BJ (cell line): ENCODE measurements at places on chromosomes 6 and 20.

- DNase-seq = peak; percentile 40
Observed at GRCh38 chr6:31736021-31736767, at the start of gene CLIC1. TSS of gene CLIC1 (minus strand) at chr6:31736530. CDS start at chr6:31736300, 230 bp downstream.

- no peak for DNase-seq
Observed at GRCh38 chr6:118198746-118199145, 291.7 kb downstream of the SLC35F1 start.

DNA sequence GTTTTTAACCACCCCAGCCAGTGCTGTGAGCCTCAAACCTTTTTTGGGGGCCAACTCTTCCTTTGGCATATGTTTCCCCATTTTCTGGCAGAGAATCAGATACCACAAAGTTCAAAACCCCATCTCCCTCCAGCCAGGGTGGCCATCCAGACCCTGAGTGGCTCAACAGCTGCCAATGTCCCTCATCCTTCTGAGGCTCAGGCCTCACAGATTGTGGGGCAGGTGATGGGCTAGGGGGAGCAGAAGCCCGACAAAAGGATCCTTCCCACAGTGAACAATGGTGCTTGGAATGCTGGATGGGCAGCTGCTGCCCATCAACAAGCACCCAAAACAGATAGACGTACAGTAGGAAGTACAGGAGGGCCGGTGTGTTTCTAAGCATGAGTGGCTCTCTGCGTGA, 42.6 kb upstream of the IL17A start:
- no peak for DNase-seq

- no peak for DNase-seq
Observed at GRCh38 chr6:159466926-159467325, 226.1 kb downstream of the SOD2 start.

DNA sequence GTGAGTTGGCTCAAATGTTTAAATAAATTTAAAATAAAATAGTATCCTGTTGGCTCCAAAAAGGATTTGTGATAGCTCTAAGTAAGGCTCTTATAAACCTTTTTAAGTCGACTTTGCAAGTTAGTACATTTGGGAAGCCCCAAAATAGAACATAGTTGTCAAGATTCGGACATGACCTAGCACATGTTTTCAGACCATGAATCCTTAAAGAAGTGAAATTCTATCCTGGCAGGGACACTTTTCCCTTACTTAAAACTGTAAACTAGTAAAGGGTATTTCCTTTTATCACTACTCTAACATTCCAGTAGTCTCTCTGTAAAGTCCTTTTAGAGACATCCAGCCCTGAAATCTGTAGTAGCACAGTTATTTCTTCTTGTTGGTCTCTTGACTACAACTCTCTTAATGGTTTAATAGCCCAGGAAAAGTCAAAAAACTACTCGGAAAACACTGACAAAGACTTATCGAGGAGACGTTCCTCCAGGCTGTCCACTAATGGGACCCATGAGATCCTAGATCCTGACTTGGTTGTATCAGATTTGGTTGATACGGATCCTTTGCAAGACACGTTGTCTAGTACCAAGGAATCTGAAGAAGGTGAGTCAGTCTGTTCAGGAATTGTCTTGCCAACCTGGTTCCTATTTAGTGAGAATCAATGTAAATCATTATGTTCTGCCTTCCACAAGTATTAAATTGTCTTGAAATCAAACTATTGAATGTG, 83.6 kb downstream of the SCAND1 start:
- no peak for DNase-seq

GRCh38 chr20:62156592-62157386, 13.2 kb downstream of the SS18L1 start:
- no peak for DNase-seq

- peak; percentile 51 for DNase-seq
Observed at GRCh38 chr6:84581494-84582259, 182.7 kb downstream of the TBX18 start.

GRCh38 chr6:154847318-154847717, 114.1 kb downstream of the SCAF8 start:
- peak; percentile 3 for DNase-seq

DNA sequence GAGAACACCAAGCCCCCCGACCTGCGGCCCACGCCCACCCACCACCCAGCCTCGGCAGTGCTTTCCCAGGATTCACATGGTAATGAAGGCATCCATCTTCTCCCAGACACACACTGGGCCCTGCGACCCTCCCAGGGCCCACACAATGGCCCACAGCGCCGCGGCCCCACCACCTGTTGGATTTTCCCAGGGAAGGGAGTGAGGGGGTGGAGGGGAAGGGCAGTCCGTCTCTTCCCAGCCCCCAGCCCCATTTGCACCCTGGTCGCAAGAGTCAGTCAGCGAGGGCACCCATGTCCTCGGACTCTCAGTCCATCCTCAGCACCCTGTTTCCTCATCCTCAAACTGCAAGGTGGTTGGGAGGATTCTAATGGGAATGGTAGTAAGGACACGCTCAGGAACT, 23.7 kb upstream of the ID1 start:
- DNase-seq = no peak

GRCh38 chr20:58838174-58838573, 12.5 kb downstream of the GNAS-AS1 start:
- DNase-seq = no peak

GRCh38 chr20:50392138-50392866, 117.9 kb upstream of the PTPN1 start:
- DNase-seq = no peak

GRCh38 chr6:116596815-116597214, 19.5 kb upstream of the RSPH4A start:
- no peak for DNase-seq

GRCh38 chr6:135008072-135008940, 46.3 kb downstream of the HBS1L start:
- no peak for DNase-seq

DNA sequence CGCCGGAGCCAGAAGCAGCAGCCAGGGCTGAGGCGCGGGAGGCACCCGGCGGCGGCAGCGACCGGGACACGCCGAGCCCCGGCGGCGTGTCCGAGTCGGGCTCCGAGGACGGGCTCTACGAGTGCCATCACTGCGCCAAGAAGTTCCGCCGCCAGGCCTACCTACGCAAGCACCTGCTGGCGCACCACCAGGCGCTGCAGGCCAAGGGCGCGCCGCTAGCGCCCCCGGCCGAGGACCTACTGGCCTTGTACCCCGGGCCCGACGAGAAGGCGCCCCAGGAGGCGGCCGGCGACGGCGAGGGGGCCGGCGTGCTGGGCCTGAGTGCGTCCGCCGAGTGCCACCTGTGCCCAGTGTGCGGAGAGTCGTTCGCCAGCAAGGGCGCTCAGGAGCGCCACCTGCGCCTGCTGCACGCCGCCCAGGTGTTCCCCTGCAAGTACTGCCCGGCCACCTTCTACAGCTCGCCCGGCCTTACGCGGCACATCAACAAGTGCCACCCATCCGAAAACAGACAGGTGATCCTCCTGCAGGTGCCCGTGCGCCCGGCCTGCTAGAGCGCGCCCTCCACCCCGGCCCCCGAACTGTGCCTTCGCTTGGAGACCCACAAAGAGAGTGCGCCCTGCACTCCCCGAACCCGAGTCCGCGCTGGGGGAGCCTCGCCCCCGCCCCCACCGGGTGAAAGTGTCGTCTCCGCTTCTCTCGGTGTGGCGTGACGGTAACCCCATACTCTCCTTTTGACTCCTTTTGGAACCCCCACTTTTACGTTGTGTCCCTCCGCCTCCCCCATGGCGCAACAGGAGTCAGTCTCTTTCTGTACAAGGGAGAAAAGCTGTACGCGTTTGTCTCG, 1.6 kb downstream of the INSM1 start:
- no peak for DNase-seq

- DNase-seq = no peak
Observed at GRCh38 chr6:150895928-150896632, 30.6 kb downstream of the MTHFD1L start.

DNA sequence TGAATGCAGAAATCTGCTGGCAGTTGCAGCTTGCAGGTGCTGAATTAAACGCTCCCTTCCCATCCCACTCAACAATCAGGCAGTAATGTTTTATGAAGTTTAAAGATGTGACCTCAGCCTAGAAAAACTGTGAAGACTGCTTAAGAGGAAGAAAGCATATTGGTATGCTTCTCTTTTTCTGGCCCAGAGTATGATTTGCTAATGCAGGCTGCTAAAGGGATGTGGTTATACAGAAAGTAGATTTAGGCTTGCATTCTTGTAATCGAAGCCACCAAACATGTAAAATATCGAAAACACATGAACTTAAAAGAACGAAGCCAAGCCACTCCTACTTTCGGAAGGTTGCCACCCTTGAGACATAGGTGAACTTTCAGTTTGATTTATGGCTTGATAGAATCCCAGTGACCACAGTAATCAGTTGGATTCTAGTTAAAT, 40.7 kb downstream of the MAP3K5 start:
- peak; percentile 29 for DNase-seq

DNA sequence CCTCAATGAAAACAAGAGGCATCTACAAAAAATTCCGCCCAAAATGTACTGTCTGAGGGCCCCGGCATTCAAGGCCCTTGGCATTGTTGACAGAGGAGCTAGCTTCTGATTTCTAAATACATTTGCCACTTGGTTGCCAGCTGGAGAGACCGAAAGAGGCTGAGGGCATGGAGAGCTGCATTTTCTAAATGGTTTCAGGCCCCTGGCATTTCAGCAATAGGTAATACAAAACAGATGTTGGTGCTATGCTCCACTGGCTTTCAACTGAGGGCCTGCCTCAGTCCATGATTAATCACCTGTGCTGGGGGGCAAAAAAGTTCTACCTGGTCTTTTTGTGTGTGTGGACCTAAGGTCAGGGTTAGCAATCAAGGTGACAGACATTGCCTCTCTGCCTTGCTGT, 79.5 kb upstream of the ISM1 start:
- DNase-seq = no peak

- no peak for DNase-seq
Observed at GRCh38 chr20:60857708-60858107, 394.4 kb upstream of the CDH4 start.

- no peak for DNase-seq
Observed at GRCh38 chr6:35298625-35299140, 1.1 kb downstream of the DEF6 start.

DNA sequence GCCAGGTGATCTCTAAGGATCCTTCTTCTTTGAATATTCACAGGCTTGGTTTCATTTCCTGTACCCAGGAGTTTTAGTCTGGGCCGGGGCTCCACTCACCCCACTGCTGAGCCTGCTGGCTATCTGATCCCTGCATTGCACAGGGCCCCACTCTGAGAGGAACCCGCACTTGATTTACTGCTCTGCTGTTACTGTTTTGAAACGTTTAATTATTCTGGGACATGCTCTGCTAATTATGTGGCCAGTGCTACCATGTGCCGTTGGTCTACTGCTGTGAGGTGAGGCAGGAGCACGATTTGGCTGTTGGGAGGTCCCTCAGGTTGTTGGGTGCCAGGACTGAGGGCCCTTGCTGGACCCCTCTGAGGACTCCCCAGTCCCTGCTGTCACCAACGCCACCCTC, 108.7 kb upstream of the SIRPA start:
- no peak for DNase-seq

DNA sequence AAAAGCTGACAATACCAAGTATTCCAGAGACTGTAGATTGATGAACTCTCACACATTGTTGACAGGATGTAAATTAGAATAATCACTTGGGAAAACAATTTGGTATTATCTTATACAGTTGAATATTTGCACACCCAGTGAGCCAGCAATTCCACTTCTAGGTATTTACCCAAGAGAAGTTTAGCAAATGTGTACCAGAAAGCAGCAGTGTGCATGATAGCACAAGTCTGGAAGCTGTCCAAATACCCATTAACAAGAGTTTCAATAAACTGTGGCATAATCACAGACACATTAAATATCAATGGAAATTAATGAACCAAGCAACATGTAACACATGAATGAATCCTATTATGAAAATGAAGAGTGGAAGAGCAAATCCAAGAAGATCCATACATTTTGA, 233.6 kb downstream of the TPBG start:
- DNase-seq = no peak

- no peak for DNase-seq
Observed at GRCh38 chr6:97437087-97437486, 154.1 kb upstream of the MMS22L start.

GRCh38 chr6:108712946-108713345, 135.3 kb upstream of the ARMC2 start:
- no peak for DNase-seq

GRCh38 chr6:129701721-129702455, 8.1 kb downstream of the ARHGAP18 start:
- DNase-seq = no peak

DNA sequence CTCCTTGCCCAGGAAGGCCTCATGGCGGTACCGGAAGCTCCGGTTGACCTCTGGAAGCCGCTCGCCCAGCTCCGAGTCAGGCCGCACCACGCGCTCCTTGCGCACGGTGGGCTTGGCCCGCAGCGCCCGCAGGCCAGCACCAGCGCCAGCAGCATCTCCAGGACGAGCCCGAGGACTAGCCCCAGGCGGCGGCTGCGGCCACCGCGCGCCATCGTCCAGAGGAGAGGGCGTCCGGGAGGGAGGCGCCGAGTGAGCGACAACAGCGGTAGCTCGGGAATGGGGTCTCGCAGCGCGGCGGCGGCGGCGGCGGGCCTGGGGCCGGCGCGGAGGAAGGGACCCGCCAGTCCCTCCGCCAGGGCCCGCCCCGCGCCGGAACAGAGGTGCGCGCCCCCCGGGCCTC, 27.6 kb upstream of the CGA start:
- no peak for DNase-seq

GRCh38 chr6:8860671-8861070, 425.3 kb upstream of the SLC35B3 start:
- DNase-seq = no peak

DNA sequence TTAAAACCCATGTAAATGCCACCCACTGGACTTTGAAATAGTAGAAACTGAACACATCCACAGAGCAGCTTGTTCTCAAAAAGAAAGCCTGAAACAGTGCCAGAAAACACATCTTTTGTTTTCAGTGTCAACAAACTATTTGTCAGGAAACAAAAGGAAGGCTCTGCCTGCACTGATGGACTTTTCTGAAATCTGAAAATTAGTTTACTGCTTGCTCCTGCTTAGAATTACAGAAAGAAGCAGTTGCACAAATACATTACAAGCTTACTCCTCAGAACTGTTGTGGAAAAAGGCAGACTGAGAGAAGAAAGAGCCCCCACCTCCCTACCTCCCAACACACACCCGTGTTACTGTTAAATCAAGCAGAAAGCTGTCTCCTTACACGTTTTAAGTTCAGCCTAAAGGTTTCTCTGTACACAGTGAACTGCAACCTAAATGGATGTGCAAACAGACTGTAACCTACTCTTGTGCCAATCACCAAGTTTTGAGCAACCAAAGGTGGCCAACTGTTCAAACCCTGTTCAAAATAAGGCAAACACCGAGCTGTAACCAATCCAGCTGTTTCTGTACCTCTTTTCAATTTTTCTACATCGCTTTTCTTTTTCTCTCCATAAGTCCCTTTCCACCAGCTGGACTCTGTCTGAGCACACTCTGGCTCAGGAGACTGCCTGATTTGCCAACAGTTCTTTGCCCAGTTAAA, 43.7 kb downstream of the FRK start:
- no peak for DNase-seq

GRCh38 chr6:84103029-84103428, 69.5 kb downstream of the MRAP2 start:
- DNase-seq = peak; percentile 27

- DNase-seq = no peak
Observed at GRCh38 chr20:44629017-44629385, 22.5 kb downstream of the ADA start.

GRCh38 chr6:19327661-19328060, 509.5 kb upstream of the ID4 start:
- no peak for DNase-seq

GRCh38 chr6:128713461-128713860, 169.5 kb upstream of the LAMA2 start:
- DNase-seq = peak; percentile 66
